ENCODE measurements at places on chromosomes 5 and 9.

DNA sequence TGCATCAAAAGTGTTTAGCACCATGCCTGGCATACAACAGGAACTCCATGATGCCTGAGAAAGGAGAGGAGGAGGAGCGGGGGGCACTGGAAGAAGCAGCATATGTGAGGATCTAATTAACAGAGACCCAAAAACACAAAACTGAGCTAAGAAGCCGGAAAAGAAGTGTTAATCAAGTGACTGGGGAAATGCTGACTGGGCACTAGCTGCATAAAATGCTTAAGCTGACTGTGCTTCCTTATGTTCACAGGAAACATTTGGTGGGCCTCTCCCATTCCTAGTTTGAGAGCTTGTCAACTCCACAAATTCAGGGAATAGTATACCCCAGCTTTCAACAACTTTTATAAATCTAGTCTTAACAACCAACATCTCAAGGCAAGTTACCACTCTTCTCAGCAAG is 26.6 kb downstream of the DEPDC1B start:
- no peak for DNase-seq

DNA sequence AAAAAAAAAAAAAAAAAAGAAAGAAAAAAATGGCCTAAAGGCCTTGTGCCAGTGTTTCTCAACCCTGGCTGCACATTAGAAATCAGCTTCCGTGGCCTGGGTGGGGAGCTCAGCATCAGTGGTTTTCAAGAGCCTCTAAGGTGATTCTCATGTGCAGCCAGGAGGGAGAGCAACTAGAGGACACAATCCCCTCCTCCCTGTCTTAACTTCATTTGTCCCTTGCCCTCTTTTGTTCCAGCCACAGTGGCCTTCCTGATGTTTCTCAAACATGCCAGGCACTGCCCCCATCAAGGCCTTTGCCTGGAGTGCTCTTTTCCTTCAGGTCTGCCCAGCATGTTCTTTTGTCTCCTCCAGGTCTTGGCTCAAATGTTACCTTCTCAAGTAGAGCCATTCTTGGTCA is 42.4 kb downstream of the HOMER1 start:
- no peak for DNase-seq

DNA sequence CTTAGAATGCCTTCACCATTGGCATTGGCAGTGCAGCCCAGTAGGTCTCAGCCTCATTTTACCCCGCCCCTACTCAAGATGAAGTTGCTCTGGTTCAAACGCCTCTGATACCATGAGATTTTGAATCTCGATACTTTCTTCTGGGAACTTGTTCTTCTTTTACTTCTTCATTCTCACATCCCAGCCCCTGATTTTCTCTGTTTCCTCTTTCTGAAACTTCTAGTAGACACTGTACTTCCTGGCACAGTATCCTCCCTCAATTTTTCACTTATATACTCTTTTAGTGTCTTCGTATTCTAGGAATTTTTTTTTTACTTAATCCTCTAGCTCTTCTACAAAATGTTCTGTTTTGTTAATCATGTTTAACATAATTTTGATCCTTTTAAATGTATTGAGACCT is 13.1 kb upstream of the ZNF79 start:
- DNase-seq: no peak

DNA sequence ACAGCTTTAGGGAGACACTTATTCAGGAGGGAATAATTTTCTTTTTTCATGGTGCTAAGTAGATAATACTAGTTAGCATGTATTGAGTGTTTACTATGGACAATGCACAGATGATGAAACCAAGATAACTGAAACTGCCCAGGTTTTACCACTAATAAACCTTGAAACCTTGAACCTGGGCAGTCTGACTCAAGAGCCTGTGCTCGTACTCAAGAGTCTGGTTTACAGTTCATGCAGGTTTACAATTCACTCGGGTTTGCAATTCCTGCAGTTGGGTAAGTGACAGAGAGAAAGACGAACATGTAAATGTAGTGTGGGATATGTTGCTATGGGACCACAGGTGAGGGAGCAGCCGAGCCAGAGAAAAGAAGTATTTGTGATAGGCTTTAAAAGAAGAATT is 28.2 kb downstream of the NUP214 start:
- no peak for DNase-seq

- DNase-seq: no peak
Observed at GRCh38 chr9:98109052-98109451, 10.0 kb downstream of the TRIM14 start.

All from cerebellar nuclear complex (tissue), 1 donor.